ENCODE measurements at places on chromosomes 4 and X. TPM values are rescaled to one million over a fixed set of nuclear protein-coding genes. Genes with fewer than 3 reads are reported as not detected.

CLIC2 gene
- total RNA-seq, result 0.54 TPM

EDA gene
- total RNA-seq, result 3.4 TPM

PIR gene
- 31.1 TPM for total RNA-seq

RAB39B gene
- total RNA-seq, result not detected

LINC00632 gene
- total RNA-seq, result 44.0 TPM

SEC31A gene
- total RNA-seq, result 264 TPM

HSFX1 gene
- 0.54 TPM for total RNA-seq

SYTL4 gene
- 3.1 TPM for total RNA-seq
